ENCODE measurements at places on chromosomes 1 and 21.

DNA sequence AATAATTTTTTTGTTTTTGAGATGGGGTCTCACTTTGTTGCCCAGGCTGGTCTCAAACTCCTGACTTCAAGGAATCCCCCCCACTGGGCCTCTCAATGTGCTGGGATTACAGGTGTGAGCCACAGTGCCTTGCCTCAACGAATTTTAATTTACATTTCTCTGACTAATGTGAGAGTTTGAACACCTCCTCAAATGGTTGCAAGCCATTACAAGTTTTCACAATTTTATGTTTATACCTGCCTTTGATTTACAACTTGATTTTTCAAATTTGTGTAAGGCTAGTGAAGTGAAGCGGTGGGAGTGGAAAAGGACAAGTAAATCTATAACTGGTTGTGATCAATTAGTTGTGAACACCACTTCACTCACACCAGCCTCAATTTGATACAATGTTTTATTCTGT, 8.9 kb upstream of the RHBDL2 start:
- DNase-seq, result no peak

DNA sequence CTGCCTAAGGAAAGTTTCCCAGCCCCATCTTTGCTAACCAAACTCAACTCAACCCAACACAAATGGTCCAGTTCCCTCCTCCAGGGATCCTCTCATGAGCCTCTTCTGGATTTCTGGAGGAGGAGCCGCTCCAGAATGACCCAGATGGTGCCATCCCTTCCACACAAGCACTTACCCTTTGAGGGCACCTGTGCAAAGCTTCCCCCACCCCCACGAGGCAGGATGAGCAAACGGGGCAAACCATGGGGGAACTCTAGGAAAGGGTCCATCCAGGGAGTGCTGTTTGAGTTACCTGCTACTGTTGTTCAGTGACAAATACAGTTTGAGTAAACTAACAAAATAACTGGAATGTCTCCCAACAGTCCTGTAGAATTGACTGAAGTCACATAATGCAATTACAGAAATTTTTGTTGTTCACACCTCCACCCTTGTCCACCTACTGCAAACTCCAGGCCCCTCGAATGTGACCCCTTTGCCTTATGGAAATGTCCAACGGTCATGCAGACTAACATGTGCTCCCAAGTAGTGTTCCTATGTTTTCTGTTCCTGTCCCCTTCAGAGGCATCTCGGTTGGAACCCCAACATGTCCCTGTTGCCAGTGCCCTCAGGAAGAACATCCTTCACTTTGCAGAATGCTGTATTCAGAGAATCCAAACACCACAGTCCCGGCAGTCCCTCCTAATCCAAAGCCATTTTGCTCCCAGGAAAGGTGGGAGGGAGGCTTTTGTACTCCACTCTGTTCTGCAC, 160.1 kb downstream of the RRAGC start:
- no peak for DNase-seq

GRCh38 chr1:5811419-5811818, 180.8 kb downstream of the NPHP4 start:
- no peak for DNase-seq

DNA sequence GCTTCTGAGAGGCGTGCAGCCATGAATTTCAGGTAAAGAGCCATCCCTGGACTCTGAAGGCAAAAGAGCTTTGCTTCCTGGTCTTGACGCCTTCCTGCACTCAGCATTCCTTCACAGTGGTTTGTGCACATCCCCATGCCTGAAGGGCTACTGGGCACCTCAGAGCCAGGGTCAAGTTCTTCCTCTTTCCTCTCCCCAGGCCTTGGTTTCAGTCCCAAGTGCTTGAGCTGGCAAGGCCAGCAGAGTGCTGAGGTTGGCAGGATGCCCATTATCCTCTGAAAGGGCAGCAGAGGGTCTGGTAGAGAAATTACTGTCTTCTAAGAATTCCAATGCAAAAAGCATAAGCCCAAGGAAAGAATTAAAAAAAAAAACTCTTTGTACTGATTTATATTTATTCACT, 1064.9 kb downstream of the TTLL7 start:
- no peak for DNase-seq

DNA sequence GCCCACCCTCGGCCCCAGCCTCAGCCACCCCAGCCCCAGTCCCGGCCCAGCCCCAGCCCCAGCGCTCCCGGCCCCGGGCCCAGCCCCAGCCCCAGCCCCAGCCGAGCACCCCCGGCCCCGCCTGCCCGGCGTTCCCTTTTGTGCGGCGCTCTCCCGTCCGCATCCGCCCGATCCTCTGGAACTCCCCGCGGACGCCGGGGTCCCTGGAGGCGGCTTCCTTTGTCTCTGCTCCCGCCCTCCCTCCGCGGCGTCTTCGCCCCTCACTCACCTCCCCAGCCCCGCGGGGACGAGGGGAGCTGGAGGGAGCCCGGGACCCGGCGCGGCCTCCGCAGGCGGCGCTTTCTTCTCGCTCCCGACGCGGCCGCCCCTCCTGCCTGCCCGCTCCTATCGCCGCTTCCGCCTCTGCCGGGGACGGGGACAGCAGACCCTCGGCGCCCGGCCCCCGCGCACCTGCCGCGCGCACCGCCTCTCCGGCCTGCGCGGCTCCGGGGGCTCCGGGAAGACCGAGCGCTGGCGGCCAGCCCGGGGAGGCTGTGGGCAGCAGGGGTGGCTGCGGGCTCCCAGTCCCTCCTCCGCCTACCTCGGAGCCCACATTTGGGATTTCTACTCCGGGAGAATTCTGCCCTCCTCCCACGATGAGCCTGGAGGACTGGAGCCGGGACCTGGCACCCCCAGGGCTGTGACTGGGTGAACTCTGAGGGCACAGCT, 14.0 kb downstream of the AGRN start:
- peak; percentile 42 for DNase-seq

GRCh38 chr1:33826711-33827110, 37.2 kb upstream of the HMGB4 start:
- DNase-seq, result no peak

GRCh38 chr1:171814692-171815091, 26.6 kb upstream of the DNM3 start:
- DNase-seq, result peak; percentile 56

GRCh38 chr21:45940621-45941337, 40.8 kb upstream of the COL6A1 start:
- no peak for DNase-seq

DNA sequence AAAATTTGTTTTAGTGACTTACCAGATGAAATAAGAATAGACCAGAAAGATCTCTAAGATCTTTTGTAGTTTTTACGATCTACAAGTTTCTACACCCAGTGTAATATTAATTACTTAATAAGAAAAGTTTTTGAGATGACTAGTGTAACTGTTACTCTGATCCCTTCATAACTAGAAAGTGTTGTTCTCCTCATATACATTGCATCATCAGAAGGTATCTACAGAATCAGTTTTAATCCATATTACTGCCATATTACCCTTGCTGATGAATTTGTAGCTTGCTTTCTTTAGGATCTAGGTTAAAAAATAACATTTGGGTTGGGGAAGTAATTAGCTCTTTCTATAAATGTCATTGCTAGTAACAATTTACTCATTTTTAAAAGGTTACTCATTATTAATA, 72.5 kb downstream of the GPR161 start:
- DNase-seq, result no peak

DNA sequence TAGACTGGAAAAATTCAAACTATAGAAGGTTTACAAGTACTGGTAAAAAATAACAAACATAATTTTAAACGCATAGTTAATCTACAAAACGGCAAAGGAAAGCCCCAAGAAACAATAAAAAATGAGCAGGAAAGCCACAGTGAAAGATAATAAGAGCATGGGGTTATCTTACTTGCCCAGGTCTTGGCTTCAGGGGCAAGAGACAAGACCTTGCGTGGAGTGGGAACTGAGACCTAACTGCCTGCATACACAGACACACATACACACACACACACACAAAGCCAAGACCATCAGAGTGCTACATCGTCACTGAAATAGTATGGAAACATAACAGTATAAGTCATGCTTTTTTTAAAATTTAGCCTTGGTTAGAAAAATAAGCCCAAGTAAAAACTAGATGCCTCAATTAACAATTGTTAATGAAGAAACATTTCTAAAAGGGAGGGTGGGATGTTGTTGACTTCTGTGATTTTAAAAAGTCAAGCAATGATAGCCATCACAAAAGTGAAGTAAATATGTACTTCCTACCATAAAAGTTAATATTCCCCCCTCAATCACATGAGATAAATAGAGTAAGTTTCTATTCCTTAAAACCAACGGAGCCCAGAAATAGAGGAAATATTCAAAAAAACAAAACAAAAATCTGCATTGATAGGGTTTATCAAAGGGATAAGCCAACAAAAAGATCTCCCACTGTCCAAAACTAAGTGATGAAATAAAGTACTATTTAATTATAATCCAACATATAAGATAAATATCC, 29.4 kb upstream of the CRP start:
- no peak for DNase-seq

- DNase-seq, result peak; percentile 80
These were observed 28.4 kb downstream of the ACP6 start for GRCh38 chr1:147641695-147642592.

DNA sequence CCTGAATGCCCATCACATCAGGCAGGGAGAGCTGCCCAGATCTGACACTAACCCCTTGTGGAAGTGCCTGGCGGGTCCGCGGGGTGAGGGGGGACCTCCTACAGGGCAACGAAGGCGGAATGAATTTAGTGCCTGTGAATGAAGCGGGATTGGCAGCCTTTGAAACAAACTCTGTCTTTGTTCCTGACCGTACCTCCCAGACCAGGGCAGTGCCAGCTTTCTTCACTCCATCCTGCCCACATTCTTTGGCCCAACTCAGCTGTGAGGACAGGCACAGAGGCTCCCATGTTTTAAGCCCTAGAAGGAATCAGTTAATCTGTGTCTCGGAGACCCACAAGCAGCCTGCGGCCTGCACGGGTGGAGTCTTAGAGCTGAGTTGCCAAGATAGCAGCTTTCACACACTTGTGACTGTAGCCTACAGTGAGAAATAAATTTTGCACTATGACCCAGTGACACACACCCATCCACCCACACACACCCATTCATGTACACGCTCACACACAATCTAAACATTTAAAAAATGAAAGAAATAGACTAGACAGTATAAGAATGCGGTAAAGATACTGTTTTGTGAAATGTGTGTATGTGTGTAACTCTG, 60.1 kb upstream of the USP24 start:
- no peak for DNase-seq

DNA sequence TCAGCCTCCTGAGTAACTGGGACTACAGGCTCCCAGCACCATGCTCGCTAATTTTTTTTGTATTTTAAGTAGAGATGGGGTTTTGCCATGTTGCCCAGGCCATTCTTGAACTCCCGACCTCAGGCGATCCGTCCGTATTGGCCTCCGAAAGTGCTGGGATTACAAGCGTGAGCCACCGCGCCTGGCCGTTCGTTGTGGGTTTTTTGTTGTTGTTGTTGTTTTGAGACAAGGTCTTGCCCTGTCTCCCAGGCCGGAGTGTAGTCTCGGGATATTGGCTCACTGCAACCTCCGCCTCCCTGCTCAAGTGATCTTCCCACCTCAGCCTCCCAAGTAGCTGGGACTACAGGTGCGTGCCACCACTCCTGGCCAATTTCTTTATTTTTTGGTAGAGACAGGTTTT, 4.7 kb upstream of the INAVA start:
- no peak for DNase-seq

DNA sequence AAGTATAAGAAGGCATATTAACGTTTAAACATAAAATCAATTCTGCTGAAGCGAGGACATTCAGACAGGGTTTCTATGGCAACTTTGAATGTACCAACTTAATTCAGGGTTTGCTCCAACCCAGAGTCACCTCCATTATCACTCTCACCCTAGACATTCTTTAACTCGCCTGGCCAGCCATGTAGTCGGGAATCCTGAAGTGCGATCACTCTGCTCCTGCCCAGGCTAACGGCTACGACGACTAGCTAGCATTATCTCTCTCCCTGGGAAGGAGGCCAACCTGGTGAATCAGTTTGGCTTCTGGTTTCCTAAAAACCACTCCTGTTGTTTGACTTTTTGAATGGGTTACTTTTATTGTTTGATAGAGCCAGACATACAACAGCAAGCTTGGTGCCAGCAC, 38.9 kb upstream of the ZBTB18 start:
- peak; percentile 37 for DNase-seq

GRCh38 chr1:17682400-17682799, 72.7 kb upstream of the ACTL8 start:
- DNase-seq, result no peak

DNA sequence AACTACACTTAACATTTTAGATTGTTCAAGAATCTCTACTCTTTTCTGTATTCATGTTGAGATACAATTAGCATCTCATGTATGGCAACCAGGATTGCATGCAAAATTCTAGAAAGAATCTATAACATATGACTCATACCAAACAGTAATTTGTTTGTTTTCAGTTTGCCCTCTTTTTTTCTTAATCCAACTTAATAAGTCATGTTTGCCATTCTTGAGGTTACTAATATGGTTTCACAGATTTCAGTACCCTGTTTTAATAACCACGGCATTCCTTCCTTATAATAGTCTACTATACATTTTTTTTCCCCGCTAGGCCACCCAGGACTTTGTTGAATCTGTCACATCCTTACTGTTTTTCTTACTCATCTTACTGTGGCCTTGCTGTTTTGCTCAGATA, 140.8 kb downstream of the FMN2 start:
- DNase-seq, result peak; percentile 69

Data from adipocyte (in vitro differentiated cells).